ENCODE measurements at places on chromosomes 1 and 21.

DNA sequence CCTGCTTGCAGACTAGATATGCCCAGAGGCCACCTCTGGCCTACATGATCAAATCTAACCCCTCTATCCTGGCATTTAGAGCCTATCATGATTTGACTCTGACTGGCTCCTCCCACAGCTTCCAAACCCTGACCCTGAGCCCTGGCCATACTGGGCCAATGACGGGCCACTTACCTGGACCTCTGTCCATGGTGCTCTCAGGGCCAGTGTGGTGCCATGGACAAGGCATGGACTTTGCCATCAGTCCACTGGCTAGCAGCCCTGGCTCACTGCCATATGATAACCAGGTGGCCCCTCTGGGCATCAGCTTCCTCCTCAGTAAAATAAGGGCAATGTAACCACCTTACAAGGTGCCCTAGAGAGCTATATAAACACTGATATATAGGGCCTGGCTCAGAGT is 713.4 kb downstream of the PTPRU start:
- no peak for DNase-seq

DNA sequence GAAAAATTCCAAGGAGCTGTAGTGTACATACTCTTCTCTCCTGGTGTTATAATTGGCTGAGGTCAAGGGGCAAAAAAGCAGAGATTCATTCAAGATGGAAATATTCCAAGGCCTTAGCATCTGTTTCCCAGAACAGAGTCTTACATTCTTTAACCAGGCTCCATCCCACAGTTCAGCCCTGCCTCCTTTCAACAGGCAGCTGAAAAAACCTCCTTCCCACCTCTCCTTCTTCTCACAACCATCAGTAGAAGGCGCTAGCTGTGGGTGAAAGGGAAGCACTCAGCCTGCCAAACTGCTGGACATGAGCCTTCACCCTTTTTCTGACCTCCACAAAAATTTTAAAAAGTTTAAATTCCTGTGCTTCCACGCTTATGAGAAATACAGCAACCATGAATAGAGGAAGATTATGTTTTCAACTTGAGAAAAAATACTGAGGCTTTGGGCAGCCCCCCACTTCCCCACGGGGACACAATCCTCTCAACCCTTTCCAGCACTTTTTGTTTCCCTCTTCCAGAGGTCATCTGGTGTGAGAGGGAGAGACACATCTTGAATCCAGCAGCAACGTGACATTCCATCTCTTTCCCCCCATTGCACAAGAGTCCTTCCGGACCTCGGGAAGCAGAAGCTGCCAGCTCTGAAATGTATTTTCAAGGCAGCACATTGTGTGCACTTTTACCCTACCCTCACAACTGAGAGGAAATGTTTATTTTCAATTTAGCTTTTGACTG is 43.2 kb upstream of the FMO2 start:
- DNase-seq, result peak; percentile 59

DNA sequence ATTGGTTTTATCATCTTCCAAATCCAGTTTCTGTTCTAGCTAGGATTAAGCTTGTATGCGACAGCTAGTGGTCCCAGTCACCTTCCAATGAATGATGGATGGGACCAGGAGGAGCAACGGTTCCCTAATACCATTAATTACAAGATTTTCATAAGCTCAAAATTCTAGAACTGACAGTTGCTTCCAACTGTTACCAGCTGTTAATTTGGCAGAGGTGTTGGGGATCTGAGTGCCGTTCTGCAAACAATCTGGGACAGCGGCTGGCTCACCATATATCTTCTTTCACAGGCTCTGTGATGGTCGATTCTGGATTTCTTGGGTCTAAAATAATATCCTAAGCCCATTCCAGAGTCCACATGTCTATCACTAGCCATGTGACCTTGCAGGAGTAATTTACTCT is 34.5 kb upstream of the RALGPS2 start:
- DNase-seq, result no peak

DNA sequence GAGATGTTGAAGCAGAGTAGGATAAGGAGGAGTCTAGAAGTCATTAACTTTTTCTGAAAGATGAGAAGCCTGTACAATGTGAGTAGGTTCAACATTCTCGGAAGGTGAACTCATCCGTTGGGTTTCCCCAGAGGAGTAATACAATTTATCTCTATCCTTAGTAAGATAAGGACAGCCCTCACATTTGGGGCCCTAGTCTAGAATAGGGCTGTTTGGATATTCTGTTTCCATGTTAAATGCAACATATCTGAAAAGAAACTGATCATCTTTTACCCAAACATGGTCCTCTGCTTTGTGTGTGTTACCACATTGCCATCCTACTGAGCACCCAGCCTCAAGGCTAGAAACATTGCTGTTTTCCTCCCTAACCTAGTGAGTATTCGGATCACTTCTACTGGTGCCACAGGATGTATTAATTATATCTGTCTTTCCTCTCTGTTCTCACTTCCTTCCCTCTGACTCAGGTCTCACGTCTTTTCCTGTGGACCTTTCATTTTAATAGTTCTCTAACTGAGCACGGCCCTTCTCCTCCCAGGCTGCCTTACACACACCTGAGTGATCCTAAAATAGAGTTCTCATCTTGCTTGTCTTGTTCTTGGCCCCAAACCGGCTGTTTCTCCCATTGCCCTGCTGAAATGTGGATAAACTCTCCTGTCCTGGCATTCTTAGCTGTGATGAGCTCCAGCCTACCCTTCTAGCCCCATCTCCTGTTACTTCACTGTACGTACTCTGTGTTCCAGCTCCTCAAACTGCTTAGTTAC is 91.7 kb downstream of the CDC14A start:
- DNase-seq, result no peak

GRCh38 chr1:36258960-36259344 is 34.7 kb downstream of the THRAP3 start:
- no peak for DNase-seq

DNA sequence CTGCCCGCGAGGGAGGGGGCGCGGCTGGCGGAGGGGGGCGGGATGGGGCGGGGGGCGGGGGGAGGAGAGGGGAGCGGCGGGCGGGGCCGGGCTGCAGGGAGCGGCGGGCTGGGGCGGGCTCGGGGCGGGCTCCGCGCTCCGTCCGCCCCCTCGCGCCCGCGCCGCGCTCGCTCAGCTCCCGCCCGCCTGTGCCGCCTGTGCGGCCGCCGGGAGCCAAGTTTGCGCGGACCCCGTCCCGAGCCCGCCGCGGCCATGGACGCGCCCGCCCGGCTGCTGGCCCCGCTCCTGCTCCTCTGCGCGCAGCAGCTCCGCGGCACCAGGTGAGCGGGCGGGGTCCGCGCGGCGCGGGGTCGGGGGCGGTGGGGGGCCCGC is at the start of gene GABRD:
Gene GABRD, plus strand, starts transcription at position 174 of the 372 bp plus-strand sequence. Its CDS starts 79 bp downstream, at position 253.
- no peak for DNase-seq

DNA sequence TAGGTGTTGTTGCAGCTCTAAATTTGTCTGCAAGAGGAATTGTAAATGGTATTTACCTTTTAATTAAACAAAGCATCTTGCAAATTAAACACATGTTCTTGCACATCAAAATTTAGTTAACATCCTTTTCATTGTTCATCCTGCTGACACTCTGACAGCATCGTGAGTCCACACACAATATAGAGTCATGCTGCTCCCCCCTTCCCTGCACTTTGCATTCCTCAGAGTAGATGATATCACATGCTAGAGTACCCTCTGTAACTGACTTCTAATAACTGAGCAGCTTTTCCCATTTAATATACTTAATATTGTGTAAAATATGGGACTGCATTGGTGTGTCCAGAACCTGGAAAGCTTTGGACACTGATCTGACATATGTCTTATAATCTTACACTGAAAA is 138.8 kb upstream of the DPYD start:
- no peak for DNase-seq

DNA sequence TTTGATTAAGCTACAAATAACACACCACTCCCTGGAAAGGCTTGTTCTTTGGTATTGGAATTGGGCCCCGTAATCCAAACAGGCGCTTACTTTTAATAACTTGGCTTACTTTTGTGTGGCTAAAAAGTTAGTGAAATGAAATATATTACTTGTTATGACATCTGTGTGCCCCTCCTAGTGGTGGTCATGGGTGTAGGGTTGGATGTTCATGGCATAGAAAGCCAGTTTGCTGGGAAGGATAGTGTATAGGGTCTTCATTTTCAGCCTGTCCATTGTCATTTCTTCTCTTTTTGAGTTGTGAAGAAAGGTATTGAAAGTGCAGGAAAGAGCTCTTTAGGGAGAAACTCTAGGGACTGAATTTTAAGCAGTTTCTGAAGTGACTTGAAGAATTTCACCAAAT is 5.9 kb downstream of the CDC14A start:
- no peak for DNase-seq

- peak; percentile 54 for DNase-seq
Observed at GRCh38 chr1:201904579-201904978, 15.9 kb downstream of the SHISA4 start.

DNA sequence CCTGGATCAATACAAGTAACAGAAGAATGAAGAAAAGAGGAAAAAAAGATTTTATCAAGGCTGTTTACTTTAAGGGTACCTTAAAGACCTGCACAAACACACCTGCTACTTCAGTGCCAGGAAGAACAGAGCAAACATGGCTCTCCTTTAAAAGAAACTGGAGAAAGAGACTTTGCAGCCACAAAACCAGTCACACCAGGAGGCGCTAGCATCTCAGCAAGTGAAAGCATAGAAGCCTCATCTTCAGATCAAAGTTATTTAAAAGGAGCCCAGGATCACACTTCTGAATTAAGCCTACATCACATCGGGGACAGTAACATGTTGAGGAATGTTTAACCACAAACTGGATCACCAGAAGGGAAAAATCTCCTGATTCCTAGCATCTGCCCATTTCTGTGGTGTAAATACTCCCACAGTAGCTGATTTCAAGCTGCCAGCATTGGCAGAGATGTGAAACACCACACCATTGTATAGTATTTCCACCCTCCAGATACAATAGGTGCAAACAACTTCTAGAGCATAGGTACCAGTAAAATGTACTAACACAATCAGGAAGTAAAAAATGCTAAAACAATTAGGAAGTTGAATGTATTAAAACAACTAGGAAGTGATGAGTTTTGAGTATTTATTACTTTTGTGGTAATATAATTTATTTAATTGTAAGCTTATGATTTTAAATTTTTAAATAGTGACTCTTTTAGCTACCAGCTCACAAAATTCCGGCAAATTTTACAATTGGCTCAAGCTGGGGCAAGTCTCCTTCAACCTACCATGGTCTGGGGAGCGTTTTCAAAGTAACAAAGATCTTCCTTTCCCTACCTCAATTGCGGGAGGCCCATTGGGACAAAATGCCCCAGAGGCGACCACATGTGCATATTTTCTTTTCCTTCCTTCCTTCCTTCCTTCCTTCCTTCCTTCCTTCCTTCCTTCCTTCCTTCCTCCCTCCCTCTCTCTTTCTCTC is 105.3 kb upstream of the CLDN14 start:
- DNase-seq, result no peak

DNA sequence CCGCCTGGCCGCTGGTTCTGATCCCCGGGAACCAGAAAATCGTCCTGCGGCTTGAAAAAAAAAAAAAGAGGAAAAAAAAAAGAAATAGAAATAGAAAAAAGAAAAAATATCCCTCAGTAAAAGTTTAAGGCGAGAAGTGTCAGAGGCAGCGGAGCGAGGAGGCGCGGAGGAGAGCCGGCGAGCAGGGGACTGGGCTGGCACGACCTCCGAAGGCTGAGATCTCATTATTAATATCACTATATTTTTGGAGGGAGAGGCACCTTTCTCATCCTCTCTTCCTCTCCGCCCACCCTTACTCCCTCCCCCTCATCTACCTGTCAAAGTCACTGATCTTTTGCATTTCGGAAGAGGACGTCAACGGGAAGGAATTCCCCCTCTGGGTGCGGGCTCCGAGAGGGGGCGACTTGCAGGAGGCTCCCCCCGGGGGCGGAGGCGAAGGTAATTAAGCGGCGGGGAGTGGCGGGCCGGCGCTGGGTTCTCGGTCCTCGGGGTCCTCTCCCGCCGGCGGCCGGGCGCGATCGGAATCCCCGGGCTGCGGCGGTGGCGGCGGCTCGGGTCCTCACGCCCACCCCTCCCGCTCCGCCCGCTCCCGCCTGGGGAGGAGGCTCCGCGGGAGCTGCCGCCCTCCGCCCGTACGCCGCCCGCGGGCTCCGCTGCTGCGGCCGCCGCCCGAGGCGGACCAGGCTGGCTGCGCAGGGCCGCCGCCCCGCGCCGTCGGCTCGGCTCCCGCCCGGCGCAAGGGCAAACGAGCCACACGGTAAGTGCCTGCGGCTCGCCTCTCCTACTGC is at the start of gene NTNG1:
Gene NTNG1, plus strand, starts transcription at position 337 of the 788 bp plus-strand sequence.
- DNase-seq, result peak; percentile 11

DNA sequence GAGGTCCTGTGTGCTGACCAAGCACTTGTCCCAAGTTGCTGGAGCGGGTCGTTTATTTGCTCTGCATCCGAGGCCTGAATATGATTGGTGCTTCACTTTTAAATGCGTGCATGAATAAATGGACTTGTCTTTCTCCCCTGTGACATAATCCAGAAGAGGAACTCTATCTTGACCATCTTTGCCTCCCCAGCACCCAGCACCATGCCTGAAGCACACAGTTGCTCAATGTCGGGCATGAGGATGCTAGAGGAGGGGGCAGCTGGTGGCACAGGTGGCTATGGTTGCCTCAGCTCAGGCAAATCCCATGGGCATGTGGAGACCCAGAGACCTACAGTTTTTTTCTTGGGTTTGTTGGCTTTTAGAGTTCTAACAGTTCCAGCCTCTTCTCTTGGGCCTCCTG is 142.6 kb downstream of the KAZN start:
- DNase-seq, result no peak
